ENCODE measurements at places on chromosomes 4 and X.

- no peak for DNase-seq
Observed at GRCh38 chr4:100849319-100849718, 331.5 kb upstream of the EMCN start.

DNA sequence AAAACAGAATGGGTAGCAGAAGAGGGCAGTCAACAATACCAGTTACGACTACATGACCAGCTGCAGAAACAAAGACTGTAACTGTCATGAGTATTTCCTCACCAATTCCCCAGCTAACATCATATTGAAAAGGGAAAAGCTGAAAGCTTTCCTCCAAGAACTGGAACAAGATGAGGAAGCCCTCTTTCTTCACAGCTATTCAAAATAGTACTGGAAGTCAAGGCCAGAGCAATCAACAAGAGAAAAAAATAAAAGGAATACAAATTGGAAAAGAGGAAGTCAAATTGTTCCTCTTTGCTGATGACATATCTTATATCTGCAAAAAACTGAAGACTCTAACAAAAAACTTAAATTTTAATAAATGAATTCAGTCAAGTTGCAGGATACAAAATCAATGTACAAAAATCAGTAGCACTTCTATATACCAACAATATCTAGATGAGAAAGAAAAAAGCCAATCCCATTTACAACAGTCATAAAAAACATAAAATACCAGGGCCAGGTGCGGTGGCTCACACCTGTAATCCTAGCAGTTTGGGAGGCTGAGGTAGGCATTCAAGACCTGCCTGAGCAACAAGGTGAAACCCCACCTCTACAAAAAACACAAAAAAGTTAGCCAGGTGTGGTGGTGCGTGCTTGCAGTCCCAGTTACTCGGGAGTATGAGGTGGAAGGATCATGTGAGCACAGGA lies 125.4 kb downstream of the ATP8A1 start:
- no peak for DNase-seq

GRCh38 chr4:74018771-74019170 lies 19.7 kb downstream of the CXCL3 start:
- no peak for DNase-seq

GRCh38 chrX:118948270-118948669 lies 26.1 kb upstream of the LONRF3 start:
- no peak for DNase-seq

DNA sequence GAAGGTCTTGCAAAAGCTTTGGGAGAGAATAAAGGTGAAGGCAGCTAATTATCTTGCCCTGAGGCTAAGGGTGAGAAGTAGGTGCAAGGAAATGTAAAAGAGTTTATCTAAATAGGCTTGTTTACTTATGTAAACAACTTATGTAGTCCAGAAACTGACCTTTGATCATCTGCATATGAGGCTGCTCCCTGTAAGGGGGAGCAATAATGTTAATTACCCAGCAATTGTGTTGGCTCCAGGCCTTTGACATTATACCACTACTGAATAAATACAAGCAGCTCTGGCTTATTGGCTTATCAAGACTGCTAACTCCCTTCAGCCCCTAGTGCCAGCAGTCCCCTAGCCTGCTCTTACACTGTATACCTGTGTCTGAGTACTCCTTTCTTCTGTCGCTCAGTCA lies 303.7 kb upstream of the GNPDA2 start:
- no peak for DNase-seq

DNA sequence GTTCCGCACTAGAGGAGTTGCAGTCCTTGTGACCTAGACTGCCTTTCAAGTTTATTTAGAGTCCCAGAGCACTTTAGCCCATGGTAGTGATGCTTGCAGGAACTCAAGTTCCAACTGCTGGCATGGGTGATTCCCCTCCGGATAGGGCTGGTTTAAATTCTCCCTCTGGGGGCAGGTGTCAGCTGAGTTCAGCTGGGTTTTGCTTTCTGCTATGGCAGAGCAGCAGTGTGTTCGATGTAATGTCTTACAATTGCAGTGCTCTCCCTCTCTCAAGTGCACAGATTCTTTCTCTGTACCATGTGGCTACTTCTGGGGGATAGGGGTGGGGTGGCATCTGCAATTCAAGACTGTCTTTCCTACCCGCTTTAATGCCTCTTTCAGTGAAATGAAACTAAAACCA lies 164.8 kb upstream of the ZIC3 start:
- no peak for DNase-seq

DNA sequence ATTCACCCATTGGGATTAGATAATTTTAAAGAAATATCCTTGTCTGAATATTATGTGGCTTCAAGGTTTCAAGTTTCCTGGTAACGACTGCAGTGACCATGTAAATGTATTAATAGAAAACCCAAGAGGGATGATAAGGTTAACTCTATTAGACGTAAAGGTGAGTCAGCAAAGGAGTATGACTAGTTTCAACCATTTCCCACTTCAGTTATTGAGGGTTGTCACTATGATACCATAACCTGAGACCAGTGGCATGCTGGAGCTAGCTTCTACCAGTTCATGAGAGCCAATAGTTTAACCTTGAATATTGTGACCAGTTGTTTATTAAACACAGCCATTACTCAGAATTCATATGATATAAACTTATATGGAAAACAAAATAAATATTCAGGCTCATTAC lies 270.1 kb downstream of the TMA16 start:
- no peak for DNase-seq

DNA sequence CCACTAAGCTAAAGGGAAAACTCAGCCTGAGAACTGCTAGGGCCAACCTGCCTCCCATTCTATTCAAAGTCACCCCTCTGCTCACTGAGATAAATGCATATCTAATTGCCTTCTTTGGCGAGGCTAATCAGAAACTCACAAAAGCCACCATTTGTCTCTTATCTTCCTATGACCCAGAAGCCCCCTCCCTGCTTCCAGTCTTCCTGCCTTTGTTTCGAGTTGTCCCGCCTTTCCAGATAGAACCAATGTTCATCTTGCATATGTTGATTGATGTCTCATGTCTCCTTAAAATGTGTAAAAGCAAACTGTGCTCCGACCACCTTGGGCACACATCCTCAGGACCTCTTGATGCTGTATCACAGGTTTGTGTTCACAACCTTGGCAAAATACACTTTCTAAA lies 459.8 kb downstream of the FSTL5 start:
- no peak for DNase-seq

- no peak for DNase-seq
Observed at GRCh38 chr4:173159791-173160190, 8.8 kb upstream of the GALNT7 start.
